ENCODE measurements at places on chromosomes 1 and 21.

- DNase-seq: no peak
Observed at GRCh38 chr21:43328185-43328957, 98.6 kb downstream of the SIK1 start.

DNA sequence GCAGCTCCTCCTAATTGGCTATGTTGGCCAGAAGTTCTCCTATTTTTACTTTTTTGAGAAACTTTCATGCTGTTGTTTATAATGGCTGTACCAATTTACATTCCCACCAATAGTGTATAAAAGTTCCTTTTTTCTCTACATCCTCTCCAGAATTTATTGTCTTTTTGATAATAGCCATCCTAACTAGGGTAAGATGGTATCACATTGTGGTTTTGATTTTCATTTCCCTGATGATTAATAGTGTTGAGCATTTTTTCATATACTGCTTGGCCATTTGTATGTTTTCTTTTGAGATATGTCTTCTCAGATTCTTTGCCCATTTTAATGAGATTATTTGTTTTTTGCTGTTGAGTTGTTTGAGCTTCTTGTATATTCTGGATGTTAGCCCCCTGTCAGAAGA, 46.8 kb downstream of the NTMT2 start:
- DNase-seq: no peak

DNA sequence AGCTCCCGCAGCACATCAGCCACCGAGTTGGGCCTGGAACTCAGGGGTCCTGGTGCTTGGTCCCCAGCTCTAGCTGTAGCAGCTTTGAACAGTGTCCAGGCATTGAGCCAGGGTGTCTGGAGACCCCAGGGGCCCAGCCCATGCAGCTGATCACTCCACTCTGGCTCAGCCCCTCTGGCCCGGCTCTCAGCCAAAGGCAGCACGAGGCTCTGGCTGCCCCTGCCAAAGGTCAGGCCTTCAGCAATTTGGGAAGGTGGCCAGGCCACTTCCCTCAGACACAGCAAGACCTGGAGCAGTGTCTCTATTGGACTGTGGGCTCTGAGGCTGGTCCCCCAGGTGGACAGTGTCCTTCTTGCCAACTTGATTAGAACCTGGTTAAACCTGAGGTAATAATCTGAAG, 34.4 kb upstream of the RNF19B start:
- no peak for DNase-seq

DNA sequence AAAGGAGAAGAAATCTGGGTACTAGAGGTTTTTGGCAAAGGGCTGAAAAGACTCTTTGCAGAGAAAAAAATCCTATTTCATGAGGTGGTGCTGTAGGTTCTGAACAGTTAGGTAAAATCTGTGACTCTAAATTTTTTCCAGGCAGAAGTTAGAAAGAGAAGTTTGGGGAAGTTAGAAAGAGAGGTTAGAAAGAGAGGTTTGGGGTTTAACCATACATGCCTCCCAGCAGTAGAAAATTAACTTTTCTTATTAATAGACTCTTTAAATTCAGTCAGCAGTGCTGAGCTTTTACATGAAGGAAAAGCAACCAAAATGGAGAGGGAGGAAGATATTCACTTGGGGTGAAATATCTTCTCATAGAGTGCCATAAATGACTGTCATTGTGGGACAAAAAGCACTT, 12.2 kb downstream of the AMY1C start:
- no peak for DNase-seq

- no peak for DNase-seq
Observed at GRCh38 chr1:1031659-1032235, 11.8 kb downstream of the AGRN start.
